RCC 7860 (cell line): ENCODE measurements at places on chromosomes 12 and 14.

DNA sequence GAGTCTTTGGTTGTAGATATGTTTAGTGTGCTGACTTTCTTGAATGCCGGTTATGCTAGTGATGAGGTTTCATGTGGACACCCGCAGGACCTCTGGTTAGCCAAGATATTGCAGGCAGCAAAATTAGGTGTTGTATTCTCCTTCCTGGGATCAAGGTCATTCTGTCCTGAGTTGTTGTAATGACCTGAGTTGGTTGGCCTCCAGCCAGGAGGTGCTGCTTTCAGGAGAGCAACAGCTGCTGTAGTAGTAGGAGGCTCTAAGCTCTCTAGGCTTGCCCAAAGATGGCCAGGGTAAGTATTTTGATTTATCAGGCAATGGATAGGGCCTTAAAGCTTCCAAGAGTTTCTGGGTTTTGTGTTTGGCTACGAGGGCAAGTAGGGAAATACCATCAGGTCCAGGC, 56.0 kb upstream of the BDKRB2 start:
- no peak for DNase-seq

GRCh38 chr14:36845356-36846012, 183.8 kb downstream of the PAX9 start:
- DNase-seq: no peak

GRCh38 chr14:59090572-59090971, 97.9 kb upstream of the DAAM1 start:
- no peak for DNase-seq

DNA sequence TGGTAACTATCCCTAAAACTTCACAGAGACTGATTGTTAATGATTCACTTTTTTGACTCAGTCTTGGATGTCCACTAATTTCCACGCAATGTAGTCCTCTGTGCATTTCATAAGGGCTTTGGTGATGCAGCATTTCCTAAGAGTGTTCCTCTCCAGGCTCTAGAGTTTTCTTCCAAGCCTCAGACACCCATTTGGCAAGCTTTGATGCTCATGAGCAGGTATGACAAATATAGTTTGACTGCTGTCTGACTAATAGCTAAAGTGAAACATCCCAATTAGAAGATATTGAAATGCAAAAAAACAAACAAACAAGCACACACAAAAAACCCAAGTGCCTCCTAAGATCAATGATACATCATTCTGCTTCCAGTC, 1.5 kb upstream of the VAMP1 start:
- DNase-seq: peak; percentile 32

DNA sequence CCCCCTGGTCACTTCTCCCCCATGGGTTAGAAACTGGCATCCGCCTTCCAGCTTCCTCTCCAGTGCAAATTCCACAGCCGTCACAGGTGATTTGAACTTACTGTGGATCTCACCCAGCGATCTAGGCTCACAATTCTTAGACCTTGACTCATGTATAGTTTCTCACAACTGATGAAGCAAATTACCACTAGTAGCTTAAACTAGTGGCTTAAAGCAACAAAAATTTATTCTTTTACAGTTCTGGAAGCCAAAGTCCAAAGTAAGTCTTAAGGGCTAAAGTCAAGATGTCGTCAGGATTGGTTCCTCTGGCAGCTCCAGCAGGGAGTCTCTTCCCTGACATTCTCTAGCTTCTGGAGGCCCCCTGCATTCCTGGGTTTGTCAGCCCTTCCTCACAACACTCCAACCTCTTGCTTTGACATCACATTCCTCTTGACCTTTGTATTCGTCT, 117.4 kb downstream of the KTN1 start:
- peak; percentile 45 for DNase-seq

GRCh38 chr14:33629792-33630191, 321.1 kb downstream of the EGLN3 start:
- no peak for DNase-seq

GRCh38 chr14:65373671-65374039, 38.9 kb upstream of the FUT8 start:
- no peak for DNase-seq

DNA sequence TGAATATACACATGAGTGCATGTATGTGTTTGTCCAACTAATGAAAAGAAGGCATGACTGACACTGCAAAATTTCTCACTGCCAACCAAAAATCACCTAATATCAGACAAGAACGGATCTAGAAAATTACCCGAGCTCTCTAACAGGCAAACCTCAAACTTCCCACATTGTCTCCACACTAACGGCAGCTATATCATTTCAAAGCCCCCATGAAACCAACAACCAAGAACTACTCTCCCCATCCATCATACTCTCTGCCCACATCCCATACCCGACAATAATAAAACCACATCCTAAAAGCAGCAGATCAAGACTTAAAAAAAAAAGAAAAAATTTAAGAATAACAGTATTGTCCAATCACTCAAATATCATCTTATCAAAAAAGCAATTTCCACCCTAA, 227.1 kb downstream of the CEP128 start:
- DNase-seq: no peak

GRCh38 chr14:101173698-101174521, 270.4 kb upstream of the RTL1 start:
- no peak for DNase-seq

- no peak for DNase-seq
Measured at GRCh38 chr12:69348162-69348938, at the start of gene LYZ. Gene LYZ, plus strand, starts transcription at chr12:69348381. Its CDS starts 28 bp downstream, at chr12:69348409.

- no peak for DNase-seq
Measured at GRCh38 chr14:60313093-60313492, 64.1 kb downstream of the PPM1A start.
